ENCODE measurements at places on chromosomes 12 and 14.
A peak's percentile ranks its signal among the peaks of the same experiment; 100 is the strongest.

DNA sequence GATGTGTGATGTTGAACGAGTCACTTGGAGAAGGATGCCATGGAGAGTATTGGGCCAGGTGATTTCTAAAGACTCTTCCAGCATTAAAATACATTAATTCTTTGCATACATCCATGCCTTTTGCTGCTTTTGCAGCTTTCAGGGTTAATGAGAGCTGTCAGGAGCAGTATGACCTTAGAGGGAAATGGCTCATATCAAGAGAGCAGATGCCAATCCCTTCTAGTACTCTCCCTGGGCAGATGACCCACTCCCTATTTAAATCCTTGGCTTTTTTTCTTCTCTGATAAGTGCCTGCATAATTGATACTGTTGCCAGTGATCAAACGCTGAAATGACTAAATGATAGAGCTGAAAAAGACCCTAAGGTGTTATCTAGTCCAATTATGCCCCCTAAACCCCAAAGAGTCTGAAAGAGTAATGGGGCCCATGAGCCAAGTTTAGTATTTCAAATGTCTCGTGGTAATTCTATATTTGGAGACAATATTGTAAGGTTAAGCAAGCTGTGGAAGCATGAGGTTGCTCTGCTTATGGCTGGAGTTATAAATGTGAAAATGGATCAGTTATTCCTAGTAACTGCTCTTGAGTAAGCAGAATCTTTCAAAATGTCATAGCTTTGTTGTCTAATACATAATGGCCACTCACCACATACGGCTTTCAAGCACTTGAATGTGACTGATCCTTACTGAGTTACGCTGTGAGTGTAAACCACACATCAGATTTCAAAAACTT is 137.3 kb downstream of the ETV6 start:
- no peak for DNase-seq

DNA sequence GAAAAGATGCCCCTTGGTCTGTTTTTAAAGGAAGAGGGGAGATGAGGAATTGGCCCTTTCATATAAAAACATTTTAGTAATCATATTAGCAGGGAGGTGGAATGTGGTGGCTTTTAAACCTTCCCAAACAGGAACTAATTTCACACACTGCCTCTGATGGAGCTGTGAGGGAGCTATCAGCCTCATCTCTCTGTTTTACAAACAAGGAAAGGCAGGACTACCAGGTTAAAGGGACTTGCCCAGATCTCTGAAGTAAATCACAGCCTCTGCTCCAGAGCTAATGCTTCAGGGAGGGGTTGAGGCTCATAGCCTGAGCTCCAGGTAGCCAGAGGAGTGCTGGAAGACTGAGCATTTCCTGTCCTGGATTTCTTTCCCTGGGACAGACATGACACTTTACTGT is 1.1 kb upstream of the BMP4 start:
- no peak for DNase-seq

- DNase-seq, result no peak
Measured at GRCh38 chr14:51448831-51449670, 202.7 kb upstream of the FRMD6 start.

DNA sequence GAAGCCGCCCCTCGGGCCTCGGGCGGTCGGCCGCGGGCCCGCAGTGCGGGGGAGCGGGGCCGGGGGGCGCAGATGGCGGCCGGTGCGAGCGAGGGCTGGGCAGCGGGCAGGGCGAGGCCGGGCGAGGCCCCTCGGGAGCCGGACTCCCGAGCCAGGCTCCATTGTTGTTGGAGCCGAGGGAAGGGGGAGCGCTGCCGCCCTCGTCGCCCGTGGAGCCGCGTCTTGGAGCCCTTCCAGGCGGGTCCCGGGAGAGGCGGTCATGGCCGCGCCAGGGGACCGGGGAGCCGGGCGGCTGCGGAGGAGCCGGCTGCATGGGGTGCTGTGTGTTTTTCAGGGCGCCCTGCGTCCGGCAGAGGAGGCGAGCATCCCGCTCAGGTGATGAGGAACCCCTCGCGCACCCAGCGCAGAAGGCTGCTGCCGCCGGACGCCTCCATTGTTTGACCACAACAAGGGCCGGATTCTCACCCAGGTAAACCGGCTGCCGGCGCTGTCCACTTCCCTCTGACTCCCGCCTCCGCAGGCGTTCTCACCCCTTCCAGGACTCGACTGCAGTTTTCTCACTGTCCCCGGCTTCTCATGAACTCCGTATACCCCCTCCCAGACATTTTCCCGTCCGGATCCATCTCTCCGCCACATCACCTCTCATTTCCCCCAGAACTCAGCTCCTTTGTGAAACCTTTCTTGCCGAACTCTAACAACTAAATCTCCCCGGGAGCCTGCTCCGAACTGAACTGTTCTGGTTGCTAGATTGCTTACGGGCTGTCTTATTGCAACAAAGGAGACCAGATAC is 732 bp downstream of the ZNF664 start:
- peak; percentile 56 for DNase-seq

DNA sequence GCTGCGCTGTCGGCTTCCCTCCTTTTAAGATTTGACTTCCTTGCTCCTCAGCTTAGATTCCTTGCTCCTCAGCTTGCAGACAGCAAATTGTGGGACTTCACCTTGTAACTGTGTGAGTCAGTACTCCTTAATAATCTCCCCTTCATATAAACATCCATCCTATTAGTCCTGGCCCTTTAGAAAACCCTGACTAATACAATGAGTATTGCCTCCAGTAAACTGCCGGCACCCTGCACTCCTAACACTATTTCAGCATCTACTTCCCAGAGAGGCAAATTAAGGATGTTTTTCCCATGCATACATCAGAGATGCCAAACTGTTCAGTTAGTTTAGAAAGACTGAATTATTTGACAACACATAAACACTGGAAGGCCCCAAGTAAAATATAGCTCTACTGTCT is 611.3 kb upstream of the TMEM132C start:
- no peak for DNase-seq

- peak; percentile 59 for DNase-seq
Measured at GRCh38 chr12:131101703-131102492, 148.2 kb downstream of the ADGRD1 start.

DNA sequence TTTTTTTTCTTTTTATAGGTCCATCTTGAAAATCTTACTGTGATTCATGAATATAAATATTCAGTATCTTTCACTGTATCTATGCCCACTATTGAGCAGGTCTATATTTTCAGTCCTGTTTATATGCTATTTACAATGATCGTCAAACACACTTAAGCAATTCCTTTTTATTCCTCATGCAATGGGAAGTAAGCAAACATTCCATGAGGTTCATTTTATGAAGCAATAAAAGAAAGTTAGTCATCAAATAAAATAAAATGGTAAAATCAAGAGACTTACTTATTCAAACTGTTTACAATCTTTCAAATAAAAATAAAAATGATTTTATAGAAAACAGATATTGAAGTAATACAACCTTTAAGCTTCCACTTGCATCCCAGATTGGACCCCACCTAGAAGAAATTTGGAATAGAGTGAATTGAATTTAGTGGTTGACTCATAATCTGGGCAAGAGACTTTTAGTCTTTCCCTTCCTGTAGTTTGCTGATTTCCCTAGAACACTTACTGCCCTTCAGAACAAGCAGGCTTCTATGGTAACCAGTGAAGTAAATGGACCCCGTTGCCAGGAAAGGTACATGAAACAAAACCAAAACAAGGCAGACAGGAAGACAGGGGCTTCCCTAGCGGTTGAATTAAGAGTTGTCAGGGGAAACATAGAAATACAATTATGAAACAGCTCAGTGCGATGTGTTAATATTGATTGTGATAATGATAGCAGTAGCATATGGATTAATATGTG is 241.0 kb upstream of the ATP2B1 start:
- DNase-seq, result peak; percentile 69

DNA sequence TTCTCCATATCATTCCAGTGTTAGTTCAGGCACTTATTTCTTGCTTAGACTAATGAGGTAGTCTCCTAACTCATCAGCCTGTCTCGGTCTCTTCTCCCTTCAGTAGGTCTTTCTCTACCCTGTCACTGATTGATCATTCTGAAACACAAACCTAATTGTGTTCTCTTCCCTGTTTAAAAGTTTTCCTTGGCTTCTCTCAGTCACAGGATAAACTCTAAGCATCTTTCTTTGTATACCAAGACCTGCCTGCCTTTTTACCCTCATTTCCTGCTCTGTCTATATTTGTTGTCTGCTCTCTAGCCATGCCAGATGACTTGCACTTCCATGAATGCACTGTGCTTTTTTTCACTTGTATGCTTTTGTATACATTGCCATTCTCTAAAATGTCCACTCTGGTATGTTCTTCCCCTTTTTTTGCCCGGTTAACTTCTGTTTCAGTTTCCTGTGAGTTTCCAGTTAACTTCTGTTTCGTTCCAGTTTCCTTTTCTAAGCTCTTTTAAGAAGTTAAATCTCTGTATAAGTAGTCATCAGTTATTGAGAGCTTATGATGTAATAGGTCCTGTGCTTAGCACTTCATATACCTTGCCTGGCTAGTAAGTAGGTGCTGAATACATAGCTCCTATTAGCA is 12.8 kb downstream of the DIP2B start:
- peak; percentile 61 for DNase-seq

DNA sequence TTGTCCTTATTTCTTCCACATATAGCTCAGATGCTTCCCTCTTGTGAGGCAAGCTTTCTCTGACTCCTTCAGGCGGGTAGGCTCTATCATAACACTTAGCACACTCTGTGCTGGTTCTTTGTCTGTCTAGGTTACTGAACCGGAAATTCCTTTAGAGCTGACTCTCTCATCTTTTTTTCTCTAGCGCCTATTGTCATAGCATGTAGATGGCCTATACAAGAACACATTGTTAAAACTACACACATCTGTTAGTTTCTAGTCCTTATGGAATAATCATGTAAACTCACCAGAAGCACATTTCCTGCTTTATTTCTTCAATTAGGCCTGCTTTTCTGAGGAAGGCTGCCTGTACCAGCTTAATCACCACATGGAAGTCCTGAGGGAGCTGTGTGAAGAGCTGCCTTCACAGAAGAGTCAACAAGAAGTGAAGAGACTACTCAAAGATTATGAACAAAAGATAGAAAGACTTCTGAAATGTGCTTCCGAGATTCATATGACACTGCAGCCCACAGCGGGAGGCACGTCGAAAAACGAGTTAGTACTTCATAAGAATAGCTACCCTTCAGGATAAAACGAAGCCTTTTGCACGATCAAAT is 143.9 kb downstream of the SYNE2 start:
- DNase-seq, result no peak

DNA sequence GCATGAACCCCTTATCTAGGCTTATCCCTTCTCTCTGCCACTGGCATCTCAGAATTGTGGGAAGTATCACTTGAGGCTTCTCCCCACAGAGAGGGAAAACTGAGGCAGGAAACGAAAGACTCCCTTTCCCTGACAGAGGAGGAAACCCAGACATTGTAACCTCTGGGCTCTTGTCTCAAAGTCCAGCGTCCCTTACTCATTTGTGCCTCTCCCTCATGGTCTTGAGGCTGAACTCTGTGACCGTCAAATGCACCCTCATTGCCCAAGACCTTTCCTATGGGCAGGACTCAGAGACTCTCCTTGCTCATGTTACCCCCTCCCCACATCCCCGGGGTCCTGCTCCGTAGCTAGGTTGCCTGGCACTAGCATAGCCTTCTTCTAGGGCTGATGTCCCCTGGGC is 3.8 kb downstream of the CACNB3 start:
- no peak for DNase-seq

GRCh38 chr12:94575645-94576403 is 74.5 kb downstream of the TMCC3 start:
- DNase-seq, result no peak

DNA sequence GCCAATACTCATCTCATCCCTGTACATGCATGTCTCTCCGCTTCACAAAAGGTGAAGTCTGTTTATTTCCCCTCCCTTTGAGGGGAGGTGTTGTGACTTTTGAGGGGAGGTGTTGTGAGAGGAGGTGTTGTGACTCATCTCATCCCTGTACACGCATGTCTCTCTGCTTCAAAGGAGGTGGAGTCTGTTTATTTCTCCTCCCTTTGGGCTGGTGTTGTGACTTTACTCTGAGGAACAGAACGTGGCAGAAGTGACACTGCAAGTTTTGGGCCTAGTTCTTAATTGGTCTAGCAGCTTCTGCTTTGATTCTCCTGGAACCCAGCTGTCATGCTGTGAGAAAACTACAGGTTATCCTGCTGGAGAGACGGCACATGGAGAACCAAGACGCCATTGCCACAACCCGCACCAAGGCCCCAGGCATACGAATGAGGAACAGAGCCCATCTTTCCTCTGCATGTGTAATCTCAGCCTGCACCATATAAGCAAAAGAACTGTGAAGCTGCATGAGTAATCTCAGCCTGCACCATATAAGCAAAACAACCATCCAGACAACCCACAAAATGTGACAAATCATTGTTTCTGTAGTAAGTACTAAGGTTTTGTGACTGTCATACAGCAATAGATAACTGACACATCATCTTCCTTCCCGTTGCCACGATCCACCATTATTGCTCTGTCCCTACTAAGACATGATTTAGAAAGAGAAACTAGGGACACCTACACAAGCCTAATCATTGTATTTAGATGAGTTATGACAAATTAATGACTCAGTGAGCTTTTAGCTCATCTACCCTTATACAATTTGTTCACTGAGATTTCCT is 30.0 kb downstream of the GALNT4 start:
- DNase-seq, result peak; percentile 20

DNA sequence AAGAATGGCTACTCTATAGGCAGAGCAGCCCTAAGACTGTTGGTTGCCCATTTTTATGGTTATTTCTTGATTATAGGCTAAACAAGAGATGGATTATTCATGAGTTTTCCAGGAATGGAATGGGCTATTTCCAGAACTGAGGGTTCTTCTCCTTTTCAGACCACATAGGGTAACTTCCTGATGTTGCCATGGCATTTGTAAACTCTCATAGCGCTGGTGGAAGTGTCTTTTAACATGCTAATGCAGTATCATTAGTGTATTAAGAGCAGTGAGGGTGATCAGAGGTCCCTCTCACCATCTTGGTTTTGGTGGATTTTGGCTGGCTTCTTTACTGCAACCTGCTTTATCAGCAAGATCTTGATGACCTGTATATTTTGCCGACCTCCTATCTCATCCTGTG is 904.6 kb upstream of the FBXO33 start:
- no peak for DNase-seq

GRCh38 chr12:76874491-76875190 is 4.2 kb downstream of the CSRP2 start:
- DNase-seq, result no peak

DNA sequence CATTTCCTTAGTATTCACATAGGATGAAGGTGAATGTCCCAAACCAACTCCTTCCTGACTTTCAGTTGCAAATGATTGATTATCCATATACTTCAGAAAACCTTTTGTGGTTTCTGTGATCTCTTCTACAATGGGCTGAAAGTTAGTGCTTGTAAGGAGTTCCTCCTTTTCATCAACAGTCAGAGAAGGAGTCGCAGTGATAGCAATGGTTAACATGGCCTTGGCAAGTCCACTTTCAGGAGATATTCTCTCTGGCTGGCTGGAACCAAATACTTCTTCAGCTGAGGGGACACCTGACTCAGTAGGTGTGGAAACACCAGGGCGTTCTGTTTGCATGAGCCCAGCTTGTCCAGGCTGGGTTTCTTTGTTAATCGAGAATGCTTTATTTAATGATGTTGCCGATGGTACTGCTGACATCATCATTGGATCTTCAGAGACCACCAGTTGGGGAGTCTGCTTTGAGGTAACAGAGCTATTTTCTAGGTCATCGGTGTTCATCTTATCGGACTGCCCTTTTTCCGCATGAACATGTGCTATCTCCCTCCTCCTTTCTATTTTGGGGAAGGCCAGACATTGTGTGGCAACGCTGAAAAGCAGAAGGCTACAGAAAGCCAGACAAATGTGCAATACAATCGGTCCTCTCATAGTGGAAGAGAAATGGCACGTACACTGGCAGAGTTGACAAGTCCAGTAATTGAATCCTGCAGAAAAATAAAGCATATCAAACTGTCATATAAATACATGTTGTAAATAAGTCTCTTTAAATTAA is 13.1 kb downstream of the ARMH4 start:
- no peak for DNase-seq

- no peak for DNase-seq
Measured at GRCh38 chr12:18270958-18271460, 9.7 kb downstream of the PIK3C2G start.

Data from GM06990 (cell line).